Pulmonary artery endothelial cell (primary cell): ENCODE measurements at places on chromosomes 7 and 10. TPM values are rescaled to one million over a fixed set of nuclear protein-coding genes. Genes with fewer than 3 reads are reported as not detected.

GRCh38 chr7:132065193-132065988 is 509.0 kb upstream of the PODXL start:
- peak; percentile 52 for DNase-seq

GRCh38 chr7:20578257-20578771 is 37.2 kb upstream of the ABCB5 start:
- DNase-seq = no peak

DNA sequence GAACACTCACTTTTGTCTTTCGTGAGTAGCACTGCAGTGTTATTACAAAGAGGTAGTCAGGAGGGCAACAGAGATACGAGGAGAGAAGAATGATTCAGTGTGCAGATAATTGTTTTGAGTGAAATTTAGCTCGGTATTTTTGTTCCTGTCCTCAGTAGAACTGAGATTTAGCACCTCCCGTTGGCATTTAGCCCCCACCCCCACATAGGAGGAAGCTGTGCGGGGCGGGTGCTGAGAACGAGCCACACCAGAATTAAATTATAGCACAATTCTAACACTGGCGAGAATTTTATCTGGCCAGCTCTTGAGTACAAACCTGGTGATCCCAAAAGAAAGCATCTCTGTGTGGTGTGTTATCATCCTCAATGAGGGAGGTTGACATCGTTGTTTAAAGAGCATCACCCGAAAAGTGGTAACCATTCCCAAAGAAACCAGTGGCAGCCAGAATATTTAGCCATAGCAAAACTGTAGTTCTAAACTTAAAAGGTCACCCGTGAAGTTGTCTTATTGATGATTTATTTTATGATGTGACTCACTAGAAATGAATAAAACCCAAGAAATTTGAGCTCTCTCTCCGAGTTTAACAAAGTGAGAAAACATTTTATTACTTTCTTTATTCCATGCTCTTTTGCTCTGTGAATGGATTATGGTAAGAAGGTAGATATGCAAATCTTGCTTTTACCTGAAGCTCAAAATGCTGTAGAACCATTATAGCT is 612.2 kb downstream of the SUGCT start:
- no peak for DNase-seq

GRCh38 chr10:132001238-132001972 is 19.7 kb upstream of the BNIP3 start:
- no peak for DNase-seq

DNA sequence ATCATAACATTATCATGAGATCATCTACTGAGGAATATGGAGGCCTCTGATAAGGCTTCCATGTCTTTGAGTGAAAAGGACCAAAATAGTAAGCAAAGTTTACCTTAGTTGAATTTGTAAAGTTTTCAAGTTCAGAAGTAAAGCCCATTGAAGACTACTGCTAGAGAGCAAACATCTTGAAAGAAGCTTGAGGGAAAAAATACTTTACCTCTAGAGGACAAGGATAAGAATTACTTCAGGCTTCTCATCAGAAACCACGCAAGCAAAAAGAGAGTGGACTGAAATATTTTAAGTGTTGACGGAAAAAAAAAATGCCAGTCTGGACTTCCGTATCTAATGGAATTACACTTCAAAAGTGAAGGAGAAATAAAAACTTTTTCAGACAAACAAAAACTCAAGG is 114.3 kb downstream of the MPP7 start:
- DNase-seq = no peak

Gene HOXA9
- total RNA-seq = 0.13 and 0.18 TPM in 2 replicates

GRCh38 chr10:2979306-2979705 is 88.0 kb upstream of the PFKP start:
- no peak for DNase-seq

Gene BHLHA15
- total RNA-seq = 1.5 and 1.8 TPM in 2 replicates

Gene HOXA3
- total RNA-seq = 0.53 and 0.66 TPM in 2 replicates

Gene H2BK1
- not detected in 2 replicates for total RNA-seq

Gene SHOC2
- 44.4 and 50.5 TPM in 2 replicates for total RNA-seq

Gene ANKRD30A
- total RNA-seq = not detected in 2 replicates

Gene ARHGEF5
- 0.49 and 0.66 TPM in 2 replicates for total RNA-seq

DNA sequence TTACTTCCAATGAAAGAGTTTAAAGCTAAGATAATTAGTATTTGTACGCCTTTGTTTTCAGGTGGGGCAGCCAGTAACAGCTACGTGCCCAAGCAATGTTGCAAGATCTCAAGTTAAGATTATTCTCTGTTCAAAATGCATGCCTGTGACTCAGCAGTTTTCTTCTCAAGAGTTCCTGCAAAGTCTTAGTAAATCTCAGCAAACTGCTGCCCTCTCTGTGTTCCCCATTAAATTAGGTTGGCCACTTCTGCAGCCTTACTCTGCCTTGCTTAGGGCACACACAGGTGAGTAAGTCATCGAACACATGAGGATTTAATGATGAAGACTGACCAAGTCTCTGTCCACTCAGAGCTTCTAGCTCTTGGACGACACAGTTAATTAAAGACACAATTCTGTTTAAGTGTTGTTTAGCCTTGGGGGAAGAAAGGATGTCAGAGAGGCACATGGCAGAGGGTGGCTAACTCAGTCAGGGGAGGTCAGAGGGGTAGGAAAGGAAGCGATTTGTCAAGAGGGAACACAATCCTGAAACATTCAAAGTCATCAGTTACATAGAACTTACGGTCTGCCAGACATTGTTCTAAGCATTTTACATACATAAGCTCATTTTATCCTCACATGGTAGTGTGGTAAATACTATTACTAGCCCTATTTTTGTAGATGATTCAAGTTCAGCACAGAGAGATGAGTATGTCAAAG is 20.2 kb upstream of the SLC35G1 start:
- DNase-seq = no peak

GRCh38 chr7:157864911-157865310 is 528.1 kb downstream of the DNAJB6 start:
- DNase-seq = no peak

Gene PYROXD2
- 4.0 TPM in 2 replicates for total RNA-seq

Gene CCL24
- total RNA-seq = not detected in 2 replicates

- DNase-seq = no peak
These were observed 36.4 kb downstream of the CDH23 start for GRCh38 chr10:71432956-71433767.

DNA sequence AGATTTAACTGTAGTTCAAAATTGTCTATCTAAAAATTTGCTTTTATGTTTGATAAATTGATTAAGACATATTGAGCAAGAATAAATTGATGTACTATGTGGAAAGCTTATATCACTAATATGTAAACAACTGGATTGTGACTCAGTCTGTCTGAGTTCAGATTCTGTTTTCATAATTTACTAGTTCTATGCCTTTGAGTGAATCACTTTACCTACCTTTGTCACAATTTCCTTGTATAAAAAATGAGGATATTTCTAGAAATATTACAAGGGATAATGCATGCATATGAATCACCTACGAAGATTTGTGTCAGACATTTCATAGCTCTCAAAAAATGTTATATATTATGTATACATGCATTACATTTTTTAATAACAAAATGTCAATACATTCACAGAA is 245.1 kb upstream of the ZWINT start:
- no peak for DNase-seq

DNA sequence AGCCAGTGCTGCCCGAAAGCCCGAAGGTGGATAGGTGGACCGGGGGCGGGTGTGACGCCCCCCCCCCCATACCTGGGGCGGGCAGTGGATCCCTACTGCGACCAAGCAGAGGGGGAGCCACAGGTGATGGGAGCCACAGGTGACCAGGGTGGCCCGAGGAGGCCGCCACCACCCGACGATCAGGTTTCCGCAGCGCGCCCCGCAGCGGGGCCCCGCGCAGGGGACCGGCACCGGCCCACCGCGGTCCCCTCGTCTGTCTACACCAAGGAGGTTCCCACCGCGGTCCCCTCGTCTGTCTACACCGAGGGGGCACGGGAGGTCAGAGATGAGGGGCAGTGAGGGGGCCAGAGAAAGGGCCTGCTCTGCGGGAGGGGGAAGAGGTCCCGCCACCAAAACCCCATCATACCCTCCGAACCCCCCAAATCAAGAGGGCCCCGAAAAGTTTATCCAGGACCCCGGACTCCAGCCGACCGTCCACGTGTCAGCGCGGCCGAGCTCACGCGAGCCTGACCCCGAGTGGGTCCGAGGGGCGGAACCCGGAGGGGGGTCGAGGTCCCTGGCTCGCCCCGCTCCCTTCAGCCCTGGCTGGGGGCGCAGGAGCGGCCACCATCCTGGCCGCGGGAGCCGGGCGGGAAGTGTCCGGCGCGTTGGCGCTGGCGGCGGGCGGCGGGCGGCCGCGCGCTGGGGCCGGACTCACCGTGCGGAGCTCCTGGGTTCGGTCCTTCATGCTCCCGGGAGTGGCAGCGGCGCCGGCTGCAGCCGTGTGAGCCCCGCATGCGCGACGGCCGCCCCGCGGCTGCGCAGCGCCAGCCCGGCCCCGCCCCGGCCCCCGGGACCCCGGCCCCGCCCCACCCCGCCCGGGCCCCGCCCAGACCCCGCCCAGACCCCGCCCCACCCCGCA is at the start of gene STX1A:
Gene STX1A (minus strand): TSS at position 765 of the 901 bp plus-strand sequence. CDS start 38 bp downstream, at position 727.
- DNase-seq = no peak

DNA sequence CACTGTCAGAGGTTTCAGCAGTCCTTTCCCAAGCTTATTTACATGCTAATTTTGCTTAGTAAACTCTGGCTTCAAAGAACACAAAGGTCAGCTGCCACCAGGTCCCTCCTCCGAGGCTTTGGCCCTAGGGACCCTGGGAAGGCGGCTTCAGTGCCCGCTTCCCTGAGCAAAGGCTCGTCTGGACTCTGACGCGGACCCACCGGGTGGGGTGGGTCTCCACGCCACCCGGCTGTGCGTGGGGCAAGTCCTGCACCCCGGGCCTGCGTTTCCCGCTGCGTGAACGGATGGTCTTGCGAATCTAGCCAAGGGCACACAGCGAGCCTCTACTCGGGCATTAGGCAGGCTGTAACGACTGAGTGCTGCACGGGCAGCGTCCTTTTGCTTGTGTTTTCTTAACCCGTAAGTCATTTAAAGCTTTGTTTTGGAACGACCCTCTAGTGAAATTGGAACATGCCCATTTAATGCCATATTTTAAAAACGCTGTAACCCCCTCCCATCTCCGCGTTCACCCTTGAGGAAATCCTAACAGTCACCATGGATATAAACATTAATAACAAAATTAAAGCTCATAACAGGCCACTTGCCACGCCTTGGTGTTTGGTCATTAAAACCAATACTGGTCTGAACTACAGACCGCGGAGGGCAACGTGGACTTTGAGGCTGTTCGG is 828 bp downstream of the BNIP3 start:
- no peak for DNase-seq

Gene TRIM73
- 0.67 and 0.73 TPM in 2 replicates for total RNA-seq

Gene HOXA7
- 0.04 and 0.13 TPM in 2 replicates for total RNA-seq

- DNase-seq = peak; percentile 85
These were observed 153.7 kb downstream of the FANK1 start for GRCh38 chr10:126049759-126050700.

- peak; percentile 51 for DNase-seq
These were observed 97.7 kb upstream of the EFCAB10 start for GRCh38 chr7:105678811-105679495.

Gene IQUB
- 0.32 and 0.33 TPM in 2 replicates for total RNA-seq

Gene LRRC18
- total RNA-seq = not detected in 2 replicates

DNA sequence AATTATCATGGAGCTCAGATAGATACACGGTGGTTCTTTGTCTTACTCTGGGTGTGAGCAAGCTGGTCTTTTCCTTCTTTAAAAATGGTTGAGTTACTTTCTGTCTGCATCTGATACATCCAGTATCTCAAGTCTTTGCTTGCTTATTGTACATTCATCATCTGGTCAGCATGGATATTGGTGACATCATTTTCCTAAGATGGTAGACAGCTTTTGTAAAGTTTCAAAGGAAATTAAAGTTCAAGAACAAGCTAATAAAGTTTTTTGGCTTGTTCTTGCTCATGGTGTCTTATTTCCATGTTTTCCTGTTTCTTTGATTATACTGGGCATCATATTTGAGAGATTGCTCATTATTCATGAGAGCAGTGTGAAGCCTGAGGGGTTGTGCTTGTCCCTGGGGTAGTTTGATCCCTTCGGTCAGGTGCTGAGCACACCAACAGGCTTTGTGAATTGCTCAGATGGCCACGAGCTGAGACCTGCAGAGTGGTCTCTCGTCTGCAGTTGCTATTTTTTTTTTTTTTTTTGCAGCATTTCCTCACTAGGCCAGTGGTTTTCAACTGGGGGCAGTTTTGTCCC is 38.5 kb downstream of the MGMT start:
- DNase-seq = no peak

Gene SPOCK2
- total RNA-seq = 0.18 and 0.20 TPM in 2 replicates

- DNase-seq = no peak
These were observed 967 bp downstream of the ELFN1 start for GRCh38 chr7:1670894-1671593.

DNA sequence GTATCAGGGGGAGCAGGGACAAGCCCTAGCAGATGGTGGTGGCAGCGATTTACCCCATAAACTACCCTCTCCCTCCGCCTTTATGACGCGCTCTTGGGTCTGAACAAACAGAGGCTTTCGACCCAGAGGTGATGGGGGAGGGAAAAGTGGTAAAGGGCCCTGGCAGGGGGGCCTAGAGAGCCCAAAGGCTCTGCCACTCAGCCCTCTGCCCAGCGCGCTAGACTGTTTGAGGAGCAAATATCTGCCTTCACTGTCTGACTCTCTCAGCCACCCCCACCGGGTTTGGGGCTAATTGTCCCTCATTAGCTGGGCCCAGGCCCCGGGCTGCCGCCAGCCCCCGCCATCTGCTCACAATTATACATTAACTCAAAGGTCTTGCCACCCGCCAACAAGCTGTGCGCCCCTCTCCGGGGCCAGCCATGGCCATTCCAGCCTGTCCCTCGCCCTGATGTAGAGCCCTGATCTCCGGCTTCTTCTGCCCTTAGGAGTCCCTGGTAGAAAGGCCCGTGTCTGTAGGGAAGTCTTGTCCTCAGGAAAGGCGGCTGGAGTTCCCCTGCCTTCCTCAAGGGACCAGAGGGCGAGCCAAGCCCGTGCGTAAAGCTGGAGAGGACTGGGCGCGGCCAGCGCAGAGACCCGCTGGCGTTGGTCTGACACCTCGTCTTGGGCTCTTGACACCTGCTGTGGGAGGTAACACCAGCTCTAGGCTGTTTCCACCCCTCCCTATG is 1.9 kb upstream of the PAX4 start:
- DNase-seq = no peak

DNA sequence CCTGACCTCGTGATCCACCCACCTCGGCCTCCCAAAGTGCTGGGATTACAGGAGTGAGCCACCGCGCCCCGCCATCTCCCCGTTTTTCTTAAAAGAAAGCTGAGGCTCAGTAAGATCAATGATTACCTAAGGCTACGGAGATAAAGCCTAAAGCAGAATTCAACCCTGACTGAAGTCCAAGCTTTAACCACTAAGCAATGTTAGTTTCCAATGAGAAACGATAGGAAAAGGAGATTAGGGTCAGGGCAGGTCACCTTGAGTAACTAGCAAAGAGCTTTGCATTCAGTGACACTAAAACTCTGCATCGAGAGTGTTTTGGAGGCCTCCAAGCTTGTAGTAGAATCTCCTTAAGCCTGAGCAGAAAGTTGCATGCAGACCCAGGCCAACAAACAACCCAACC is 17.6 kb upstream of the PRXL2A start:
- DNase-seq = no peak

Gene PHKG1
- 0.46 and 0.59 TPM in 2 replicates for total RNA-seq

Gene VIPR2
- not detected in 2 replicates for total RNA-seq

- DNase-seq = peak; percentile 75
These were observed 80.5 kb upstream of the PPIF start for GRCh38 chr10:79266543-79267312.

GRCh38 chr7:70040970-70041766 is 442.9 kb downstream of the AUTS2 start:
- no peak for DNase-seq

- no peak for DNase-seq
These were observed 49.7 kb upstream of the ADCY1 start for GRCh38 chr7:45524445-45524844.

- no peak for DNase-seq
These were observed 108.0 kb downstream of the GRK5 start for GRCh38 chr10:119315128-119316001.
